ENCODE measurements at places on chromosomes 1 and 21.
A peak's percentile ranks its signal among the peaks of the same experiment; 100 is the strongest.

- no peak for DNase-seq
Measured at GRCh38 chr21:43270800-43271301, 102.0 kb downstream of the CRYAA start.

- no peak for DNase-seq
Measured at GRCh38 chr1:178393370-178393769, 103.4 kb downstream of the CLEC20A start.

- DNase-seq: peak; percentile 55
Measured at GRCh38 chr1:40774266-40774998, 9.2 kb upstream of the KCNQ4 start.

DNA sequence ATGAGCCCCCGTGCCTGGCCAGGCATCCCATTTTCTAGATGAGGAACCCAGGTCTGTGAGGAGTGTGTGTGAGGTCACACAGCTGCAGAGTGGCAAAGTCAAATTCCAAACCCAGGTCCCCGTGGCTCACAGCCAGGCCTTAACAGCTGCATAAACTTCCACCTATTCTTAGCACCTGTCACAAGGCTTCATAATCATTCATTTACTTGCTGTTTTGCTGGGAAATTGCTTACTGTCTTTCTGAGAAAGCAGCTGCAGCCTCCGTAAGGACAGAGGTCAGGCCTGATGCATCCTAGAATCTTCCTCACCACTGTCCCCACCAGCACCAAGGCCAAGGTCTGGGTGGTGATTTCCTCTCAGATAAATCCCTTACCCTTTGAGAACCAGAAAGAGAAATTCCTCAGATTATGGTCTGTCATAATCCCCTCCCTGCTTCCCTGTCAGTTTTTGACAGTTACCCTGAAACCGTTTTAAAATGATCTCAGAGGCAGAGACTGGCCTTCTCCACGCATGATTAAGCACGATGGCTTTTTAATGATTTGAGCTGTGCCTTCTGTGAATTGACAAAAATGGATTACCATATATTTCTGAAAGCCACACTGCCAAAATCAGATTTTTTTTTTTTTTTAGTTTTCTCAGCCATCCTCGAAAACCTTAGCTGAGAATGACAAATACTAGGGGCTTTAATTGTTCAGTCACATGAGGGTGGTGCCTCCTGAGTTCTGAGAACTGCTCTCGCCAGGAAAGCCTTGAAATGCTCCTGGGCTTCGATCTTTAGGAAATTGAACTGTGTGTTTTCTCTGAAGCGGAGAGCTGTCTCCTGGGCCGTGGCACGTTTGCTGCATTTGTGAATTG, 70.0 kb upstream of the SELENON start:
- DNase-seq: no peak

DNA sequence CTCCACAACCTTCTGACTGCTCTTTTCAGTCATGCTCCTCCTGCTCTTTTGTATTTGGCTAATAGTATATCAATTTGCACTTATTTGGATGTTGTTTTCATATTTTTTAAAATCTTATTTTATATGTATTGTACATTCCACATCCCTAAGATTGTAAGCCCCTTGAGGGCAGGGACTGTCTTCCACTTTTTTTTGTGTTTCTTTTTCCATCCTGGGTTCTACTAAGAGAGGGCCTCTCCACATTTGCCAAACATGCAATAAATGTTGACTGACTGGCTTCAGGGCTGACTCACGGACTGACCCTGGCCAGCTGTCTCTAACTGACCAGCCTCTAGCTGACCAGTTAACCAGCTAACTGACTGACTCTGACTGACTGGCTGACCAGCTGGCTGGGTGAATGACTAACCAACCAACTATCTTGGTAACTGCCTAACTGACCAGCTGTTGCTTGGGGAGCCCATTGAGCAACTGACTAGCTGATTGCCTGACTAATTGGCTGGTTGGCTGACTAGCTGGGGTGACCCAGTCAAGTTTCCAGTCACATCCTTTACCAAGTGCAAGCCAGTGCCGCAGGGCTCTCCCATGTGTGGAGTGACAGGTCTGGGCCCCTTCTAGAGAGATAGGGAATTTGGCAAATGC, 16.1 kb downstream of the CSF1 start:
- no peak for DNase-seq

DNA sequence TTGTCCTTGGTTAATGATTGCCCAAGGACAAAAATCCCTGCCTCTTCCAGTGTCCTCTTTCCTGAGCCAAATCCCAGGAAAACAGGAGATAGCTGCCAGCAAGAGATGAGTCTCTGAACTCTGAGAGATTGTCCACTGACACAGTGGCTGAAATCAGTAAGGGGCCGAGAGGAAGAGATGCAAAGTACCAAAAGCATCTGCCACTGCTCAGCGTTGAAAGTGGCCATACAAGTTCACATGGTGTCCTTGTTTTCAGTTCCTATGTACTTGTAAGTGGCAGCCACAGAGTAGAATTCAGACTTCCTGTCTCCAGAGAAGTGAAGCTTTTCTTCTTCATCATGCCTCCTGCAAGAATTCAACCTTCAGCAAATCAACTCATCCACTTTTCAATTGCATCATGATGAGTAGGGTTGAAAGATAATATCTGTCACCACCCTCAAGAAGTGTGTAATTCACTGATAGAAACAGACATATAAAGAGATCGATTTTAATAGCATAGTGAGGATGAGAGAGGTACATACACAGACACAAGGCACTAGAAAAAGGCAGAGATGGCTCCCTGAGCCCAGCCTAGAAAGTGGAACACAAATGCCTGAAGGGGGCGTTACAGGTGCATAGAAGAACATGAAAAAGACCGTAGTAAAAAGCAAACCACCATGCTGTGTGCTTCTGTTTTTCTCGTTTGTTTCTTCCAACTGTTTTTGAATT, 185.8 kb downstream of the MRPL39 start:
- DNase-seq: peak; percentile 18

DNA sequence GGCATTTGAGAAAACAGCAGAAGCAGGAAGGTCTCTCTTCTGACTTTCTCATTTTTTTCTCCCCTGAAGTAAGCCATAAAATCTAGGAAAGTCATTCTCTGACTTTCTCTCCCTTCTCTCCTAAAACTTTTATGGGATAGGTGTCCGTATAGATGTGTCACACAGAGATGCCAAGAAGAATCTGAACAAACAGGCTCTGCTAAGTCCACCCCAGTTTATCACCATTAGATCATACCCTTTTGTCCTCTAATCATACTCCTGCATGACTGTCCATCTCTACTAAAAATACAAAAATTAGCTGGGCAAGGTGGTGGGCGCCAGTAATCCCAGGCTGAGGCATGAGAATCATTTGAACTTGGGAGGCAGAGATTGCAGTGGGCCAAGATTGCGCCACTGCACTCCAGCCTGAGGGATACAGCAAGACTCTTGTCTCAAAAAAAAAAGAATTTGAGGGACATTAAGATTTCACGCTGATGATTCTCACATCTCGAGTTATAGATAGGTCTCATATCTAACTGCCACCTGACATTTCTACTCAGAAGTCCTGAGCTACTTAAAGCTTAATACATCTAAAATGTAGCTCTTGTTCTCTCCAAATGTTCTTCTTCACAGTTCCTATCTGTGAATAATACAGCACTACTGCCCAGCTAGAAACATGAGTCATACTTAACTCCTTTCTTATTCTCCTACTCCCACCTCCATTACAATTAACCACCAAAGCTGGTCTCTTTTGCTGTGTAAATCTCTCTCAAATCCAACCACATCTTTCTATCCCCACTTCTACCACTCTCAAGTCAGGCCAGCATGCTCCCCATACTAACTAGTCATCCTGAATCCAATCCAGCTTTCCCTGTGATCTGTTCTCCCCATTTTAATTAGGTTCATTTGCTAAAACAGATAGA, 47.7 kb downstream of the ZNF644 start:
- no peak for DNase-seq

Measured in stimulated activated CD4-positive, alpha-beta T cell treated with anti-CD3 and anti-CD28 coated beads, Interleukin-15, amount 100 ng/mL, for 1 hour (primary cell).